ENCODE measurements at places on chromosomes 3 and 15.
A peak's percentile ranks its signal among the peaks of the same experiment; 100 is the strongest.

DNA sequence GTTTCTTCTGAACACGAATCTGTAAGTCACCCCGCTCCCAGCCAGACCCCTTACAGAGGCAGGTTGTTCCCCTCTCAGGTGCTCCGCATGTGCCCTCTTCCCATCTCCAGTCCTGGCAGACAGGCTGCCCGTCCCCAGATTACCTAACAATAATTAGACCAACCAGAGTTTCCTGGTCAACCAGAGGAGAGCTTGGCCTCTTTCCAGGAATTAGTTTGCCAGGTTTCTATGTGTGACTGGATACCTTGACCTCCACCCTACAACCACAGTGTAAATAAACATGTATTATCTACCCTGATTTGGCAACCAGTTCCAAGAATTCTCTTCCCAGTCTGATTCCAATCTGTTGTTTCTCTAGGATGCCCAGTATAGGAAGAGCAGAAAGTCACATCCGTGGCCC, 178.0 kb upstream of the UMPS start:
- no peak for DNase-seq

DNA sequence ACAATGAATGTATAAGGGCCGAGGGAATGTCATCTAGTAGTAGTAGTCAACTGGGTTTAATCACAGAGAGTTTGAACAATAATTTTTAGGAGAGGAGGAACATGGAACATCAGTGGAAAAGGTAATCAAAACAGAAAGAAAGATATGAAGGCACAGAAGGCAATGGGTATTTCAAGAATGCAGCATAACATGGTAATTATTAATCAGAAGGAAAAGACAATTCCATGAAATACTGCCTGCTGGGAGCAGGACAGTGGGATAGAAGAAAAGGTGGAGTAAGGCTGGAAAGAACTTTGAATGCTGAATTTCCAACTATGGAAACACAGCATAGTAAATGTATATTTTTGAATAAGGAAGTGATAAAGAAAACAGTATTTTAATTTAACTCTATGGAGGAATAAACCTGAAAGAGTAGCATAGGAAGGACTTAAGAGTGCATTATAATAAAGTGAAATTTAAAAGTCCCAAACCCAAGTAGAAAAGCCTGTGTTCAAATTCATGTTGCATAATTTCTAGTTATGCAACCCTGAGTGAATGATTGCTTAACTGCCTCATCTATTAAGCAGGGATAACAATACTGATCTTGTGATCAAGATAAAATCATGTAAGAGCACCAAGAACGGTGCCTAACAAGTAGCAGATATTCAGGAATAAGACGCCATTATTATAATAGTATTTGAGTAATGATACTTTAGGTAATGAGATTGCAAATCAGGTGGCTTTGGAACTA, 357.7 kb downstream of the TBC1D5 start:
- peak; percentile 44 for DNase-seq

DNA sequence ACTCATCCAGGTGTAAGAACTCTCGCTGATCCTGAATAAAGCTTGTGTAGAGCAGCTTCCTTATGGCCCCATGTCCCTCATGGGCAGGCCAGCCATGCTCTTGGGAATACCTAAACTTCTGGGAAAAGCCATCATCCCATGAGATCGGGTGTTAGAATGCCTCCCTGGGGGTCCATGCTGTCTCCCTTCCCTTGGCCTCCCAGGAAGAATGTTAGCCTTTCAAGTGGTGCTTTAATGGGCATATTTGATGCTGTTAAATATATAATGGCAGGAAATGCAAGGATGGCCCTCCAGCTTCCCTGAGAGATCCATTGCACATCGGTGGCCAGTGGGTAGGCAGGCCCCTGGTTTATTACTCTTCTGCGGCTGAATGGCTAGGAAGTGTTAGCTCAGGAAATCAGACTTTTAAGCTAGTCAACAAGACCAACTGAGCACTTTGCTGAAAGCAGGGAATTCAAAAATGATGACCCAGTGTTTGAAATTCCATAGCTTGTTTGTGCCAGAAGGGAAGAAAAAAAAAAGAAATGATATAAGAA, 60.5 kb upstream of the LRTM1 start:
- no peak for DNase-seq

DNA sequence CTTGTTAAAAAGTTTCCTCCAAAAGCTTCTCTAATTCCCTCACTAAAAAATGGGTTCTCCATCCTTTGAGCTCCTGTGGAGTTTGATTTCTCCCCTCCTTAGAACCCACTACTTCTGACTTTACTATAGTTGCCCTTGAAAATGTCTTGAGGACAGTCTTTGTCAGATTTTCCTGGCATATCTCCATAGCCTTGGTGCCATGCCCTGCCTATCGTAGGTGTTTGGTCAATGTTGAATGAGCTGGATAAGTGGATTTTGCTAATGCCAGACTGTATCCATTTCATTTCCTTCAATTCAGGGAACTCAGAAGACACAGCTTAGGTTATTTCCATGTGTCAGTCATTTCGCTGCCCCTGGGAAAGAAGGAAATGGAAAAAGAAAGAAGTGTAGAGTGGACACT, 40.6 kb downstream of the TMEM266 start:
- DNase-seq: no peak

GRCh38 chr3:43017004-43017403, 37.9 kb downstream of the GASK1A start:
- DNase-seq: no peak

- no peak for DNase-seq
Observed at GRCh38 chr3:197021729-197022404, 7.8 kb downstream of the MELTF start.

DNA sequence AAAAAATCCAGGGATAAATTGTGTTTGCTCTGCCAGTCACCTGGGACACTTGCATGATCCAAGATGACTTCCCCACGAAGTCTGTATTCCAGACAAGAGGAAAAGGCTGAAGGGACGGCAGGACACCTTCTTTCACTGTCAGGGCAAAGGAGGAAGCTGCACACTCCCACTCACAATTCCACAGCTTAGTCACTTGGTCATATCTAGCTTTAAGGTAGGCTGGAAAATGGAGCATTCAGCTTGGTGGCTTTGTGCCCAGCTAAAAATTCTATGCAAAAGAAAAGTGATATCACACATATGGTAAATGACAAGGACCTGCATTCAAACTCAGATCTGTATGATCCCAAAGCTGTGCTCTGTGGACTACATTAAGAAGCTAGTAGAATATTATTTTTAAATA, 109.2 kb upstream of the TPM1 start:
- DNase-seq: no peak

DNA sequence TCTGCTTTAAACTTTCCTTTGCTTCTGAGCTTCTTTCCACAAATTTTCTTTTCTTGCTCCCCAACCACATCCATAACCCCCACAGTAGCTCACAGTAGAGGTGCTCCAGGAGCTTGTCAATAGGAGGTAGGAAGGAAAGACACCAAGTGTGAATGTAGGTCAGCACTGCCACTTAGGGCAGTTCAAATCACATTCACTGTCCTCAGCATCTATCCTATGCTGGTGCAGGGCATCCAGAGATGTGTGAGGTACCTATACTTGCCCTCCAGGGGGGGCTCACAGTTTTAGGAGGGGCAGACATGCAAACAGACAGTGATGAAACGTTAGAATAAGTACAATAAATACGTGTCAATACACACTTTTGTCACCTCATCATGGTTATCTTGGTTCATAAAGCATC, 1.5 kb upstream of the SPSB4 start:
- no peak for DNase-seq

GRCh38 chr3:123096731-123097130, 29.9 kb downstream of the PDIA5 start:
- no peak for DNase-seq

GRCh38 chr15:96693990-96694517, 363.6 kb downstream of the NR2F2 start:
- DNase-seq: no peak

GRCh38 chr15:57677204-57677603, 29.3 kb upstream of the POLR2M start:
- no peak for DNase-seq

DNA sequence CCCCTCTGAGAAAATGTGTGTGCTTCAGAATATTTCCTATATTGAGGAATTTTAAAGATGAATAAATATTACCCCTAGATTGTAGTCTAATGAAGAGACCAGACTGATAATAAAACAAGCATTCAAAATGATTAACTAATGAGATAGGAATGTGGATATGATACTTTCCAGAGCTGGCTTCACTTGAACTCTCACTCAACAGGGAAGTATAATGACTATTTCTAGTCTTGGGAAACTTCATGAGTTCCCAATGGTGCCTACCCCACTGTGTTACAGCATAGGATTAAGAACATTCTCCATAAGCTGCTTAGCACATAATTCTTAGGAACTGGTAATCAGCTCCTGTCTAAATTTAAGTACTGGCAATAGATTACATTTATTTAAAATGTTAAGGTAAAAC, 261.5 kb upstream of the ZNF385D start:
- DNase-seq: no peak

DNA sequence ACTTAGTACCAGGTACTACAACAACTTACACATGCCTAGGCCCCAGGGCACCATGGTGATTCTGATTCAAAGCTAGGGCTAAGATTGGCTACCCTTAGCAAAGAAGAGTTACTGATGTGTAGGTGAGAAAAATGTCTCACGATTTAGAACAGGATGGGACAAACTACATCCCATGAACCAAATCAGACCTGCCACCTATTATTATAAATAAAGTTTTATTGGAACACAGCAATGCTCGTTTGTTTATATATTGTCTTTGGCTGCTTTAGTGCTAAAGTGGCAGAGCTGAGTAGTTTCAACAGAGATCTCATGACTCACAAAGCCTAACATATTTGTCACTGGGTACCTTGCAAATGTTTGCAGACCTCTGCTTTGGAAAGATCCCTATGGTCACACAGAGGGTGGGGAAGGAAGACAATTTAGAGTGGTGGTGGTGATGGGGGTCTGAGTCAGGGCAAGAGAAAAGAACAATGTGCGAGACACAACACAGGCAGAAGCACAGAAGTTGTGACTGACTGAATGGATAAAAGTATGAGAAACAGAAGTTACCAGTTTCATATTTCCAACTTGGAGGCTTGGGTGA, 770.6 kb upstream of the CFAP20DC start:
- DNase-seq: no peak

GRCh38 chr15:38683382-38684242, 119.0 kb upstream of the RASGRP1 start:
- no peak for DNase-seq

All from HL-60 (cell line).